ENCODE measurements at places on chromosomes 3 and 15.

GRCh38 chr15:91435113-91435512, 335.1 kb downstream of the SV2B start:
- DNase-seq: no peak

- DNase-seq: no peak
Observed at GRCh38 chr15:68501259-68501591, 69.3 kb upstream of the ITGA11 start.

GRCh38 chr15:66934868-66935520, 130.4 kb upstream of the SMAD3 start:
- no peak for DNase-seq

- no peak for DNase-seq
Observed at GRCh38 chr3:101643861-101644613, 32.9 kb downstream of the ZBTB11 start.
